Stimulated activated CD4-positive, alpha-beta T cell treated with anti-CD3 and anti-CD28 coated beads, Interleukin-15, amount 100 ng/mL, for 24 hours (primary cell): ENCODE measurements at places on chromosomes 1 and 21.

DNA sequence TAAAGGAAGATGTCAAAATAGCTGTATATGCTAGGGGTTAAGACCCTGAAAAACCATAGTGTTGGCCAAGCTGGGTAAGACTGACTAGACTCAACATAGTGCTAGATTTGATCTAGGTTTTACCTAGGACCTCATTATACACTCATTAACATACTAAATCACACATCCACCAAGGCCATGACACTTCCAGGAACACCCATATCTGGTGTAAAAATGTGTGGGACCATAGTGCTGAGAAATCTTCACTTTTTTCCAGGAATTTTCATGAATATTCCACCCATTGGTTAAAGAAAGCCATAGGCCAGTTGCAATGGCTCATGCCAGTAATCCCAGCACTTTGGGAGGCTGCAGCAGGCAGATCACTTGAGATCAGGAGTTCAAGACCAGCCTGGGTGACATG lies 34.0 kb upstream of the ACADM start:
- DNase-seq = no peak

- no peak for DNase-seq
Observed at GRCh38 chr21:16427587-16428087, 697.9 kb downstream of the USP25 start.

GRCh38 chr1:203104789-203105390 lies 19.1 kb upstream of the MYOG start:
- DNase-seq = no peak

DNA sequence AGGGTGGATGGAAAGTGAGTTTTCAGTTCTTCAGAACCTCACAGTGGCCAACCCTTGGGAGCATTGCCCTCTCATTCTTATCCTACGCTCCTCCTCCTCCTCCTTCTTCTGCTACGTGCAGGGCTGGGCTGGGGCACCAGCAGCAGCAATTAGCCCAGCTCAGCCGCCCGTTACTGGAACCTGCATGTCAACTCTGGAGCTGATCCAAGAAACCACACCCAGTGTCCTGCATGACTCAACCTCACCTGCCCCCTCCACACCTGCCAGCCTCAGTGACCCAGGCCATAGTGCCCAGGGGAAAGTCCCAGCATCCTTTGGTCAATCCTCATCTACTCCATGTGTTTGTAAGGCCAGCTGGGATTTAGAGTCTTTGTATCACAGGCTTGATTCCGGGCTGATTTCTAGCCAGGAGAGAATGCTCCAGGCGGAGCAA lies 12.6 kb downstream of the ELF3 start:
- no peak for DNase-seq

GRCh38 chr1:92755541-92756461 lies 29.1 kb downstream of the EVI5 start:
- no peak for DNase-seq

GRCh38 chr1:166907763-166908162 lies 31.7 kb upstream of the TADA1 start:
- no peak for DNase-seq

DNA sequence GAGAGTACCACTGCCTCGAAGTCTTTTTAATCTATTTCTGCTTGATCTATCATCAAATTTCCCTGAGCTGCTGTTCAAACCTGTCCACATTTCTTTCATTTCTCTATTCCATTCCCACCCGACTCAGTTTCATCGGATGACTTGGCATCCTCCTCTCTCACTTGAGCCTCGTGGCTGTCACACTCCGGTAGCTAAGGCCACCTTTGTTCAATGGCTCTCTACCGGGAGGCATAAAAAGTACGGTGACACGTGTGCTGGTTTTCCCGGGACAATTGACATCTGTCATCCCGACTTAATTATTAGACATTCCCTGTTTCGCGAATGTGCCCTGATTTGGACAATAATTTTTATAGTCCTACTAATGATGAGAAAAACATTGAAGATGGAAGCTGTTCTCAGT lies 22.6 kb downstream of the MIS18A start:
- DNase-seq = no peak

- DNase-seq = no peak
Observed at GRCh38 chr1:180247061-180247460, 17.0 kb downstream of the LHX4 start.

DNA sequence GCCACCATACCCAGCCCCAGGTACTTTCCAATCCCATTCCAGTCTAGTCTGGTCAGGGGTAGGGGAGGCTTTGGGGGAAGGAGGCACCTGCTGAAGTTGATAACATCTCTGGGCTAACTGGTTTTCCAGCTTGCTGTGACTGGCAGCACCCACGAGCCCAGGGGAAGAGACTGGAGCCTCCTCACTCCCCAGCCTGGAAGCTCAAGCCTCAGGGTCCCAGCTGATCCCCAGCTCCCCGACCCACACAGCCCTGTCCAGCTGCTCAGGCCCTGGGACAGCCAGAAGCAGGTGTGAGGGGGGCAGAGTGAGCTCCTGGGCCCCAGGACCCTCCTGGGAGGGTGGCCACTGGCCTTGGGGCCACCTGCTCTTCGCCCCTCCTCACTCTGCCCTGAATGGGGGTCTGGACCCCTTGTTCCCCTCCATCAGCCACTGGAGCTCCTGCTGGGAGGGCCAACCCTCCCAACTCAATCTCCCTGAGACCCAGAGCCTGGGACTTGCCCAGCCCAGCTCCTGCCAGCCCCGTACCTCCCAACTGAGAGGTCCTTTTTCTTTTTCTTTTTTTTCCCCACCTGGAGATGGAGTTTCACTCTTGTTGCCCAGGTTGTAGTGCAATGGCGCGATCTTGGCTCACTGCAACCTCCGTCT lies 23.5 kb upstream of the RNU1-4 start:
- DNase-seq = no peak

- DNase-seq = peak; percentile 32
Observed at GRCh38 chr1:161958425-161958824, 65.2 kb downstream of the OLFML2B start.

GRCh38 chr1:58816747-58817221 lies 32.9 kb upstream of the JUN start:
- DNase-seq = no peak

- peak; percentile 15 for DNase-seq
Observed at GRCh38 chr1:155591770-155592169, 18.2 kb upstream of the MSTO1 start.

DNA sequence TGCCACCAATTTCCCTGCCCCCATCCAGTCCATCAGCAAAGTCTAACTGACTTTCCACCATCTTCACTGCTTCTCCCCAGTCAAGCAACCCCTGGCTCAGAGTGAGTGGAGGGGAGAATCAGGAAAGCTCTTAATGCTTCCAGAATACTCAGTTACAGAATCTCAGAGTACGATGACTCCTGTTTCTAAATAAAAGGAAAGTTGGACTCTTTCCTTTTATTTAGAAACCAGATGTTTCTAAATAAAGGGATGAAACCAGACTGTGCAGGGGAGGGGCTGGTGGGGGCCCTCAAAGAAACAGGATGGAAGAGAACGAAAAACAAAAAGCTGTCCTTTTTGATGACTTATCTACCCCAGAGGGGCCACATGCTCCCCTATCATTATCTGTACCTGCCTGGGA lies 85.2 kb upstream of the PPM1J start:
- no peak for DNase-seq

GRCh38 chr1:101041300-101041699 lies 15.7 kb upstream of the DPH5 start:
- DNase-seq = no peak

- no peak for DNase-seq
Observed at GRCh38 chr1:41371630-41372599, 10.7 kb downstream of the FOXO6 start.

DNA sequence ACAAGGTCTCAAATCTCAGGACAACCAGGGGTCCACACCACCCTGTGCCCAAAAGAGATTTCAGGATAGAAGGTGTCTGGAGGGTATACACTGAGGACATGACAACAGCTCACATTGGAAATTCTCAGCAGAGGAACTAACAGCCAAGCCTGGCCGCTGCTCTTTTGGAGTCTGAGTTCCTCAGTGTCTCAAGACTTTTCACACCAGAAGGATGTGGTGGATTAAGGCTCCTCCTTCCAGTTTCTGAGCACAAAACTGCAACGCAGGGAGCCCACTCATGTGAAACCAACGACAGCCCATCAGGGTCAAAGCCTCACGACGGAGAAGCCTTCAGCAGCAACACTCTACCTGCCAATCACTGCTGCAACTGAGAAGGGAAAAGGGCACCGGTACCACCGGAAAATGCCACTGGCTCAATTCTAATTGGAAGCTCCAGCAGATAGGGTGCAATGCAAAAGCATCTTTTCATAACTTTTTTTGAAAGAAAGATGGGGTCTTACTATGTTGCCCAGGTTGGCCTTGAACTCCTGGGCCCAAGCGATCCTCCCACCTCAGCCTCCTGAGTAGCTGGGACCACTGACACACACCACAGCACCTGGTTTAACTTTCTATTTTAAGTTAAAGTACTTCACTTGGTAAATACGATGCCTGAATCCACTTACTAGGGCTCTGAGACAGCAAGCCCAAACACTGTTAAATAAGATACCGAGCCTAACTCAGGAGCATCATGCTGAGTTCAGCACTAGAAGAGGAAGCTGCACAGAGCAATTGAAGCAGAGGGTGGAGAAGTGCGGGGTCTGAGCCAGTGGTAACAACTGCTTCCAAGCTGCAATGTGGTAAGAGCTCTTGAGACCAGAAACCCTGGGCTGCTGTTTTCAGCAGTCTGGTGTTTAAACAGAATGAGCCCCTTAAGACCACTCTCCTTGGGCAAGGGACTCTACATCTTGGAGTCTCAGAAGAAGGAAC lies 7.8 kb downstream of the CAPZB start:
- peak; percentile 45 for DNase-seq

GRCh38 chr1:222618880-222619596 lies 1.1 kb downstream of the MIA3 start:
- DNase-seq = peak; percentile 43

DNA sequence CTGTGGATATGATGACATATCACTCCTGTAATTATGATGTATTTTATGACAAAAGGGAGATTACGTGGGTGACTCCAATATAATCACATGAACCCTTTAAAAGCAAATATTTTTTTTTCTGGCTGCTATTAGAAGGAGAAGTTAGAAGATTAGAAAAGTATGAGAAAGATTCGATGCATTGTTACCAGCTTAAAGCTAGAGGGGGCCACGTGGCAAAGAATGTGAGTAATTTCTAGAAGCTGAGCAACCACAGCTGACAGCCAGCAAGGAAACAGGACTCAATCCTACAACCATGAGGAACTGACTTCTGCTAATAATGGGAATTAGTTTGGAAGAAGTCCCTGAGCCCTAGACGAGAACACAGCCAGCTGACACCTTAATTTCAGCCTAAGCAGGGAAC lies 56.3 kb upstream of the C1orf87 start:
- no peak for DNase-seq

DNA sequence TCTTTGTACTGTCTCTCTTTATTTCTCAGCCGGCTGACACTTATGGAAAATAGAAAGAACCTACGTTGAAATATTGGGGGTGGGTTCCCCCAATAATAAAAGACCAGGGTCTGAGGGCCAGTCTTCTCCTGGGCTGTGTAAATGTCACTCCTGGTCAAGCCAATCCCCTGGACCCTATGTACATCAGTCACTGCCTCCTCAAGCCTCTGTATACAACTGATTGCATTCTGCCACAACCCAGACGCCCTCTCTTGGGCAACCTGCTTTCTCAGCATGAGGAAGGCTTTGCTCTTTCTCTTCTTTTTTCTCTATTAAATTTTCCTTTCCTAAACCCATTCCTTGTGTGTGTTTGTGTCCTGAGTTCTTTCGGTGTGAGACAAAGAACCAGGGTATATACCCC lies 84.1 kb upstream of the SERBP1 start:
- DNase-seq = no peak

GRCh38 chr1:77303387-77303786 lies 21.6 kb downstream of the AK5 start:
- DNase-seq = no peak

DNA sequence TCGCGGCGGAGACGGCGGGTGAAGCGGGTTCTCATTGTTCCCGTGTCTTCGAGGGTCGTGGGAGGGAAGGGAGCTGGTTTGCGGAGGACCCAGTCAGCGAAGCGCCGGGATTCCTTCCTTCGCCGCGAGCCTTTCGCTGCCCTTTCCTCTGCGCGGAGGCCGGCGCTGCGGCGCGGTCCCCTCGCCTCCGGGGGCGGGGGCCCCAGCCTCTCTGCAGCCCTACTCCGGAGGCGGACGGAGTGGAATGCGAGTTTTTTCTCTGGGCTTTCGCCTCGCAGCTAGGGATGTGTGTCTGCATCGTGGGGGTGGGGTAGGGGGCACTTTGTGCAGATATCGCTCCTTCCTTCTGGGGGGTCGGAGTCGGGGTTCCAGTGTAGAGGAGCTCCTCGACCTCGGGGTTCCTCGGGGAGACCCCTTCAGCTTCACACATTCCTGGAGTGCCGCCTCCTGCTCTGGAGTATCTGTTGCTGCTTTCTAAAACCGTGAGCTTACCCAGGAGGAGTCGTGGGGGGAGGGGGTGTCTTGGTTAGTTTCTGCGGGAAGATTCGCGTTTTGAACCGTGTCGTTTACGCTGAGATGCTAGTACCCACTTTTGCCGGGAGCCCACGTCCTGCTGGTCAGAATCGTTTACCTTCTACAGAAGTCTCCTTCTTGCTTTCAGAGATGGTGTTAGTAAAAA lies 595 bp downstream of the RNF2 start:
- DNase-seq = peak; percentile 62

DNA sequence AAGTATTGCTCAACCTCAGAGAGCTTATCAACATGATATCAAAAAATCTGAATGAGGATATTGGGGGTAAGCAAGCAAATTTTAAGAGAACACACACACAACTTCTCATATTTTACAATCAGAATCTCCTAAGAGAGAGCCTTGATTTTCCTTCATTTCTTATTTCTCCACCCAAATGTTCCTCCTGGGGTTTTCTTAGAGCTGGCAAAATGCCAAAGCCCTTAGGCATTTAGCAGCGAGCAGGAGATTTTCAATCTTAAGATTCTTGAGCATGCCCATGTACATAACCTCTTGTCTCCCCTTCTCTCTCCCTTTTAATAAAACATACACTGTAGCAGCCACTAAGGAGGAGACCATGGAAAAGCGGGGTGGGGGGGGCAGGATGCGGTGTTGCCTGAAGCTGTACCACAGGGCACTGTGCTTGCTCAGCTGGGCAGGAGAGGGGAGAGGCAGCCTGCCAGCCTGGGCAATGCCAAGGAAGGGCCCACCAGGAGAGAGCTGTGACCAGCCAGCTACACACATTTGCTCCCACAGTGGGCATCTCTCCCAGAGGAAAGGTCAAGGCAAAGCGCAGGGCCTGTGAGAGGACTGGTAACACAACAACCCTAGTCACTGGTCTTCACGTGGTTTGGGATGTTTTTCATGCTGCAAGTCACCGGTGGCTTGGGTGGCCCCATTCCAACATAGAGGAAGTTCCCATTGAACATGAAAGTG lies 4.3 kb downstream of the BRINP2 start:
- no peak for DNase-seq

GRCh38 chr1:170214117-170215032 lies 68.6 kb downstream of the NTMT2 start:
- DNase-seq = no peak

DNA sequence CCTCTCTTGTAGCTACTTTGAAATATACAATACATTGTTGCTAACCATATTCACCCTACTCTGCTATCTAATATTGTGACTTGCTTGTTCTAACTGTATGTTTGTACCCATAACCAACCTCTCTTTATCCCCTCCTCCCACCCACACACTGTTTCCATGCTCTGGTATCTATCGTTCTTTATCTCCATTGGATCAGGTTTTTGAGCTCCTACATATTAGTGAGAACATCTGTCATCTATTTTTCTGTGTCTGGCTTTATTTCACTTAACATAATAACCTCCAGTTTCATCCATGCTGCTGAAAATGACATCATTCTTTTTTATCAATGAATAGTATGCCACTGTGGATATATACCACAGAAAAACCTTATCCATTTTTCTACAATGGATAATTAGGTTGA lies 1230.1 kb downstream of the PLA2G4A start:
- DNase-seq = no peak
